Neural crest cell (in vitro differentiated cells): ENCODE measurements at places on chromosomes 7 and 10.

- DNase-seq: no peak
Measured at GRCh38 chr7:139358541-139359365, 941 bp upstream of the LUC7L2 start.

GRCh38 chr10:97274828-97275227, 17.6 kb downstream of the ARHGAP19 start:
- DNase-seq: no peak

DNA sequence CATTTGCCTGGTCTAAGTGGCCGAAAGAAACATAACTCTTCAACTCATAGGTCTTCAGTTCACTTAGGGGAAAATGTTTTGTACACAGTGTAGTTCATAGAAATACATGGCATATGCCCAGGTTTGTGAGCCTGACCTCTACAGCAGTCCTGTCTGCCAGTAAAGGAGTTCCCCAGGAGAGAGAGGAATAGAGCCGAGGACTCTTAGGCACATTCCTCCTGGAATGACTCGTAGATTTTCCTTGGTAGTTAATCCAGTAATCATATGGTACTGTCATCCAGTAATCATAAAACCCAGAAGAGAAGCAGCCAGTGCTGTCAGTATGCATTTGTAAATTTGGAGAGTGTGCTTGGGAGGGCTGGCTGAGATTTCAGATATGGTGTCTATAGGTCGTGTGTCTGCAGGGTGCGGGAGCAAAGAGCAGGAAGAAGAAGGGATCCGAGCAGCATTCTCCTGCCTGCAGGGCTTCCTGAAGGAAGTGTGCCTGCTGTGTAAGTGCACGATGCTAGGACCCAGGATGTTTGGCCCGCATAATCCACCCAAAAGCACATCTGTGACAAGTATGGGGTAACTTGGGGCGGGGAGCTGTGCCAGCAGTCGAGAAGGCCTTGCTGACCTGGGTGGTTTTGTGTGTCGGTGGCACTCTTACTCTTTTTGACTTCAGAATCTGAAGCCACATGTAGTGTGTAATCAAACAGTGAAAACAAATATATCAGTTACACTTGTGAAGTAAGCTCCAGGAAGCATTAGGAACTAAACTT, 13.9 kb downstream of the EIF4H start:
- DNase-seq: no peak

DNA sequence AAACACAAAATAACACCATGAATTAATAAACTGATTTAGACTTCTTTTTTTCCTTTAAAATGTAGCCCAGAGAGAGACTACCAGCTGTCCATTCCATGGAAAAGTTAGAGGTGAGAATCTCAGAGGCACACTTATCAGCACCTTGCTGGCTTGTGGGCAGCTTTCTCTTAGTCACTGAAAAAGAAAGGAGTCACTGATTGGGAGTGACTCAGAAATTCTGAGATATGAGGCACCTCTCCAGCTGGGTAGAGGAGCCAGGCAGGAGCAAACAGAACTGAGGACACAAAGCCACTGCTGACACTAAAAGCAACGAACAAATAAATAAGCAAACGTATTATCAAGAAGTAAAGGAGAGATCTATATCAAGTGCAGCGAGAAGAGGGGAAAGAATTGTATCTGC, 310.6 kb downstream of the PARD3 start:
- no peak for DNase-seq

DNA sequence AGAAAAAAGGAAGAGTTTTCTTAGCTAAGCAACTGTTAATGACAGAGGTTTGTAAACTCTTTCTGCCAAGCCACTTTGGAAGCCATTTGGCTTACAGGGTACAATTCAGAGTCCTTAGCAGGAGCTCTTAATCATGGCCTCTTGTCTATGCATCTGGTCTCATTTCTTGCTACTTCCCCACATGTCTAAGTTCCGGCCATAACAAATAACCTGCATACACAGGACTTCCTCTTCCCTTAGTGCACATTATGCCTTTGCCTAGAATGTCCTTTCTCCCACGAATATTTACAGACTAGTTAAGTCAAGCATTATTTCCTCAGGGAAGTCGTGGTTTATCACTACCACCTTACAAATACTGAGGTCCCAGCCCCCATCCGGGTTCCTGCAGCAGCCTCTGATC, 8.6 kb upstream of the UPF2 start:
- no peak for DNase-seq

- DNase-seq: no peak
Measured at GRCh38 chr10:96287392-96288105, 16.2 kb upstream of the BLNK start.

DNA sequence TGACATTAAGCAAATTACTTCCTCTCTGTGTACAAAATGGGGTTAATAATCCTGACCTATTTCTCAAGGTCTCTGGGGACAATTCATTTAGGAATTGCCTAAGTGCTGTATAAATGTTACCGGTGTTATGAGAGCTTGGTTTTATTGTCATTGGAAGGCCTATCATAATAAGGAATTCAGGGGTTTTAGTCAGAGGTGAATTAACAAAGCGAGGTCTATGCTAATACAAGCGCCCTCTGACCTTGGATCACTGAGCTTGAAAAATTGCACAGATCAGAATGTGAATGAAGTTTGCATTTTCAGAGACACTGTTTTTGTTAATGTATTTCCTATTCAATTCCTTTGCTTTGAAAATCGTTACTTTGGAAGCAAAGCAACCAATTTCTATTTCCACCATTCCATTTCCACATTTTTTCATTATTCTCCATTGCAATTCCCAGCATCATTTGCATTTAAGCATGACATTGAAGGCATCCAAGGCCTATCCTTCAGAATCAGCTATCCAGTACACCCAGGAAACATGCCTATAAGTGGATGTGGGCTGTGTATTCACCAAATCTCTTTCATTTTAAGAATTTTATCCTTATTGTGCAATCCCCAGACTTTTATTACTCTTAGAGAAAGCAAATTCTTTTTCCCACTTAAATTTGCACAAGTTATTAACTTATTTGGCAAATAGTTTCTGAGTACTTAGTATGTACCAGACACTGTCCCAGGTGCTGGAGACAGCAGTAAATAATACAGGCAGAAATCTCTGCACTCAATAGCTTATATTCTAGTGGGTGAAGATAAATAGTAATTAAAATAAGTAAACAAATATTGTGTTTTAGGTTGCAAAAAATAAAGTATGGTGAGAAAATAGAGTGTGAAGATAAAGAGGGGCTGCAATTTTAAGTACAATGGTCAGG, 133.1 kb downstream of the NRCAM start:
- no peak for DNase-seq

DNA sequence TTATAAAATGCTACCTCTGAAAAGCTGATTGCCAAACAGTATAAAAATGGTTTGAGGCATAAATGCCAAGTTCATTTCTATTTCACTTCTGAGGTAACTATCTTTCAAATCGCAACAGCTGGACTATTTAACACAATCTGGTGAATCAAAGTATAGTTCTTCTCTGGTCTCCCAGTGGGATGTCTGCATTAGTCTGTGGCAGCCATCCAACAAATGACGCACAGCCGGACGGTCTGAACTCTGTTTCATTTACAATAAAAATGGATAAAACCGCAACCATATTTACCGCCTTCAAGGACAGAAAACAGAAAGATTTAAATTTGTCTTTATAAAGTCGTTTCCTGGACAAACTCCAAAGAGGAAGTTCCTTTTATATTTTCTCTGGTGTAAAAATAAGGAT, 41.9 kb downstream of the ENO4 start:
- no peak for DNase-seq
